ENCODE measurements at places on chromosomes 5 and 9.

- DNase-seq: no peak
Observed at GRCh38 chr5:125263356-125263755, 516.9 kb upstream of the ZNF608 start.

DNA sequence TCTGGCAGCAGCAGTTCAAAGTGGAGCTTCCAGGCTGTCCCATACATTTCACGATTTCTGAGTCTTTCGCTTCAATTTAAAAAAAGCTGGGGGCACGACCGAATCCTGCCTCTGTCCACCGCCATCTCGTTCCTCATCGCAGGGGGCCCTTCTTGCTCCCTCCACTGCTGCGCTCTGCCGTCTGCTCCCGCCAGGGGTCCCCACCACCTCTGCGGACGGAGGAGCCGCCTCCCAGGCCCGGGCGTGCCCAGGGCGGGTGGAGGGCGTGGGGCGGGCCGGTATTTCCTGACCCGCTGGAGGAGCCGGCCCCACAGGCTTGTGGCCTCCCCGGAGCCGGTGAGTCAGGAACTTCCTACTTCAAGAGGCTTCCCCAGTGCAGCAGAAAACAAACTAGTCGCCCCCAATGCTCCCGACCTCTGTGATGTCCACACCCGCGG lies 50.4 kb downstream of the USP20 start:
- peak; percentile 85 for DNase-seq

- DNase-seq: no peak
Observed at GRCh38 chr9:130387905-130388304, 56.9 kb upstream of the ASS1 start.

GRCh38 chr9:135347461-135347860 lies 132.1 kb upstream of the PPP1R26 start:
- no peak for DNase-seq

- no peak for DNase-seq
Observed at GRCh38 chr5:95035891-95036685, 248.8 kb downstream of the MCTP1 start.

GRCh38 chr5:84783003-84783402 lies 398.3 kb upstream of the EDIL3 start:
- no peak for DNase-seq

- DNase-seq: no peak
Observed at GRCh38 chr5:156201788-156202403, 125.1 kb upstream of the SGCD start.

DNA sequence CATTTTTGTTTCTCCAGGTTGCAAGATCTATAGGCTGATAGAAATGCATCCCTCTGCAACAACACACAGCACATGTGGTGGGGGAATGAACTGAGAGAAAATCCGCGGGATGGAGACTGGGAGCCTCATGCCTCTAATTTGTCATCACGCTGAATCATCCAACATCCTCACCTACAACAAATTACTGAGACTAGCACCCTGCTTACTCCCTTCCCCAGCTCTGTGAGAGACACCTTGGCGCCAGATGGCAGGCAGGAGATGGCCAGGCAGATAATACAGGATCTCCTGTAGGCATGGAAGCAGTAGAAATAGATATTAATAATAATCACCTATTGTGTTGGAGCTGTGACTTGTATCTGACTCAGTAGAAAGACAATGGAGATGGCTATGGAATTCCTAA lies 276.9 kb downstream of the SEMA5A start:
- no peak for DNase-seq

DNA sequence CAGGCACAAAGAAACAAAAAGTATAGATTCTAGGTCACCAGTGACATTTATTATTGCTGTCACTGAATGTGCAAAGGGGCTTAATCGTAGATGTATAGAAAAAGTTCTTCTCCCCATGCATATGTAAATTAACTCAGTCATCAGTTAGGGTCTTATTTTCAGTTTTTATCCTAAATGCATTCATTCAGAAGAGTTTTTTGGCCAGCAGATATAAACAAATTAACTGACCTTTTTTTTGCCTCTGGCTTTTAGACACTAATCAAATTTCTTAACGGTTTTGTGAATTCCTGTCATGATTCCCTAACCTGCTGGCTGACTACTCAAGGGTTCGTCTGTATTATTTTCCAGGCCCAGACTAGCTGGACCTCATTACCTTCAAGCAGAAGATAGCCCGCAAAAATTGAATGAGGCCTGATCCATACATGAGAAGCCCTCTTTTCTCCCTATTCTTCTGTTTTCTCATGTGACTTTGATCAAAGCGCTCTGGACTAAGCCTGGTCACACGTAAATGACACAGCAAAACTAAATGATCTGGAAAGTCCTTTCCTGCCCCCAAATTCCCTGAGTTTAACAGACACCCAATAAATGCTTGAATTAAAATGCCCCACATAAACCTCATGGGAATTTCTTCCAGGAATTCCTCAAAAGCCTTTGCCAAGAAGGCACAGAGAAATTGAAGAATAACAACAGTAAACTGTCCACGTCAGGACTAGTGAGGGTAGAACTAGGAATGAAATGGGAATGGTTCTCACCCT lies 83.7 kb downstream of the MYO10 start:
- no peak for DNase-seq

DNA sequence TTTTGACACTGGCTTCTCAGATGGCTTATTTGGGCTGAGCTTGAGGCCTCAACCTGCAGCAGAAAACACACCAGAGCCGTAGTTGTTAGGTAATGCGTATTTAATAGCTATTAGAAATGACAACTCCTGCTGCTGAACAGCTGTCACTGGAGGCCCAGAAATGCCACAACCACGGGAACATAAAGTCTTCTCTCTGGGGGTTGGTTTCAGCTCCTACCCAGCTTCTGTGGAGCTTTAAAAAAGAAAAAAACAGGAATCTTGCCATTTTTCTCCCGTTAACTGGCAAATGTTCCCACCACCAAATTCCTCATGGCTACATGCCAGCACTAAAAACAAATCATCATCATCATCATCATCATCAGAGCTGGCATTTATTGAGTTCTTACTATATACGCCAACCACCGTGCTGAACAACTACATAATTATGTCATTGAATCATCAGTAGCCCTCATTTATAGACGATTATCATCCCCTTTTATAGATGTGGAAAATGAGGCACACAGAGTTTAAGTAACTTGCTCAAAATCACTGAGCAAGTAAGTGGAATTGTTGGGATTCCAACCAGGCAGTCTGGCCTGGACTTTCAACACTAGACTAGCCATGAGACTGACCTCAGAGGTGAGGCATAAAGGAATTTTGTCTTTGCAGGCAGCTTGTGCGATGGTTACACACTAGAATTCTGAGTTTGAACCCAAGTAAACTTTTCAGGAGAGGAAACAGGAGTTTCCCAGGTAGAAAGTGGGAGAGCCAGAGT lies 185.3 kb upstream of the WWC1 start:
- no peak for DNase-seq

GRCh38 chr5:94395468-94395867 lies 222.9 kb downstream of the KIAA0825 start:
- no peak for DNase-seq

- no peak for DNase-seq
Observed at GRCh38 chr9:93303806-93304573, 120.1 kb downstream of the WNK2 start.

DNA sequence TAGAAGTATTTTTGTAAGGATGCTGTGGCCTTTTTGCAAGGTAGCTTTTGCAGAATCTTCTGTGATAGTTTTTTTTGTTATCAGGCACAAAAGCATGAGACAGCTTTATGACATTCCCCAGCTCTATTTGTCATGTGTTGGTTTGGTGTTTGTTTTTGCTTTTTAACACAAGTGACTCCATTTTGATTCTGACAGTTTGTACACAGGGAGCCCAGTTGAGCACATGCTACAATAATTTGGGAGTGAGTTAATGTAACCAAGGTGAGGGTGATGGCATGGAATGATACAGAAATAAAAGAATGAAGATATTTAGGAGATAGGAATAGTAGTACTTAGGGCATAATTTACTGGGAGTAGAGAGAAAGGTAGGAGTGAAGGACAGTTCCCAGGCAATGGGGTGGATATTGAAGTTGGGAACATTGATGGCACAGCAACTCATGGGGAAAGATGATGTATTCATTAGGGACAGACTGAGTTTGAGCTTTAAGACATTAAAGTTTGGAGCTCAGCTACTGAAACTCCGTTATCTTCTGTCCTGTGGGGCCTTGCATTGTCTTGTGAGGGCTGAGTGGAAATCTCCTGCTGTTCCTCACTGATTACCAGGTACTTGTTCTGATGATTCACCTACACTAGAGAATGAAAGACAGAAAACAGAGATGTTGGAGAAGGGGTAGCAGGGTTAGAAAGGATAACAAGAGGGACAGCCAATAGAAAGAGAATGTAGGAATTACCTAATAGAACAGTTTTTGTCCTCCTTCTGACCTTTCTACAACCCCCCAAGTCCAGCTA lies 88.3 kb upstream of the CCDC112 start:
- DNase-seq: no peak

- no peak for DNase-seq
Observed at GRCh38 chr5:71782393-71782770, 63.3 kb downstream of the CARTPT start.

GRCh38 chr9:137688725-137689124 lies 69.9 kb downstream of the EHMT1 start:
- no peak for DNase-seq

DNA sequence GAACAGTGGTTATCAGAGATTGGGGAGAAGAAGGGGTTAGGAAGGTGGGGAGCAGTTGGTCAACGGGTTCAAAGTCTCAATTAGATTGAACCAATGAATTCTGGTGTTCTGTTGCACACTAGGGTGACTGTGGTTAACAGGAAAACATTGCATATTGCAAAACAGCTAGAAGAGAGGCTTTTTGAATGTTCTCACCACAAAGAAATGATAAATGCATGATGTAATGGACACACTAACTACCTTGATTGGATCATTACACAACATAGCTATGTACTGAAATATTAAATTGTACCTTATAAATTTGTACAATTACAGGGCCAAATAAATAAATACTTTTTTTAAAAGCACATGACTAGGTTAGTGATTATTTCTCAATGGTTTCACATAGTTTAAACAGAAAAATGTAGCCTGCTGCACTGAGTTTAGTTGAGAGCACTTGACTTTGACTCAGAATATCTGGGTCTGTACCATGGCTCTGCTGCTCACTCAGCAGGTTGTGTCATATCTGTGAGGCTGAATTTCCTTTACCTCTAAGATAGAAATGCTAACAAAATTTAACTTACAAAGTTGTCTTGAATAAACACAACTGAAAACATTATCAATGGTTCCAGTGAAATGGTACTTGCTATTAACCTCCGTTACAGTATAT lies 30.4 kb downstream of the NUDT12 start:
- DNase-seq: no peak

DNA sequence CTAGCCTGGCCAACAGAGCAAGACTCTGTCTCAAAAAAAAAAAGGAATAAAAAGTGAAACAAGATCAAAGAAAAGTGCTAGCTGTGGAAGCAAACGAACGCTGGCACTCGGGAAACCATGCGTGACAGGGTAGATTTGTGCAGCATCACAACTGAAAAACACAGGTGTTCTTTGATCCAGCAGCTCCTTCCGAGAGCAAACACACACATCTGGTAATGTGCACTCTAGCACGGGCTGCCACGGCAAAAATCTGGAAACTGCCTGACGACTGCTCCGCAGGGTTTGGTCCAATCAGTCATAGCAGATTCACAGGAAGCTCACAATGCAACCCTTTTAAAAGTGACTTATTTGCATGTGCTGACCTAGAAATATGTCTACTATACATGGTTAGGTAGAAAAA lies 80.0 kb downstream of the SYK start:
- no peak for DNase-seq

DNA sequence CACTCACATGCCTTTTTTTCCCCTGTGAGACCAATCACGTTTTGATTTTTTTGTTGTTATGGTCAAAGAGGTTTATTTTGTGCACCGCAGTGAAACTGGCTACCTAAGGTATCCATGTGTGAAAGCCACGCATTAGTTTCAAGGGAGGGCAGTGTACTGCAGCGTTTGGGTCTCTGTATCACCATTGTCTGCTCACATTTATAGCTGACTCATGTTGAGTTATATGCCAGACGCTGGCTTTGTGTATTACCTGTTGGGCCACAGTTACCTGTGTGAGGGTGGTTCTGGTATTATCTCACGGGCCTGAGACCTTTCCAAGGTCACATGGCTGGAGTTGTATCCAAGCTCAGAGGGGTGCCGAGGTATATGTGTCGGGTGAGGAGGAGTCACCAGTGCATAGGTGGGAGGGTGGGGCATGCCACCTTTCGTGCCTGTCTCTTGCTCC lies 75.8 kb downstream of the ARHGAP26 start:
- no peak for DNase-seq

- DNase-seq: no peak
Observed at GRCh38 chr5:31537851-31538250, 5.8 kb downstream of the C5orf22 start.

DNA sequence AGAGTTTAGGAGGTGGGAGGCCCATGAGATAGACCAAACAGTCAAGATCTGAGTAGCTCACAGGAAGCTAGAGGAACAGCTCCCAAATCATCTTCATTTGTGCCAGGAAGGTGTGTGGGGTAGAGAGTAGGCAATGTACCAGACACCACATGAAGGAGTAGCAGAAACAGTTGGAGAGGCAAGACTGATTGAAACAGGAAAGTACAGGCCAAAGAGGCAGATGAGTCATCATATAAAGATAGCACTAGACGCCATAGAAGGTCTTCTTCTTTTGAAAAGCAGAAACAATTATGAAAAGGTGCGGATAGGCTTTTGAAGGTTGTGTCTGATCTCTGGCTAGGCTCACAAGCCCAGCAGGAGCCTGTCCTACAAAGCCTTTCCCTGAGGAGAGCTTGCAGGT lies 62.7 kb upstream of the PALM2AKAP2 start:
- no peak for DNase-seq

GRCh38 chr5:179418972-179419371 lies 73.7 kb upstream of the ADAMTS2 start:
- no peak for DNase-seq

DNA sequence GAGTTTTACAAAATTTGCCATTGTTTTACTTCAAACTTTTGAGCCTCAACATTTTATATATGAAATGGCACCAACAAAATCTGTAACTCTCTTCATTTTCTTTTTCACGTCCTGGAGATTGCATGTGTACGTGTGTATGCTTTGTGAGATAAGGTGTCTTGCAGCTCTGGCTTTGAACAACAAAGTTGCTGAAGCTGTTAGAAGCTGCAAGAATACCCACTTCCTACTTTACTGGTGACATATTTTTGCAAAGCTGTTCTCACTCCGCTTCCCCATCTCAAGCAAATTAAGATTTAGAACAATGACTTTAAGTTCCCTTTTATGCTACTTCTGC lies 41.8 kb downstream of the FYB1 start:
- no peak for DNase-seq

DNA sequence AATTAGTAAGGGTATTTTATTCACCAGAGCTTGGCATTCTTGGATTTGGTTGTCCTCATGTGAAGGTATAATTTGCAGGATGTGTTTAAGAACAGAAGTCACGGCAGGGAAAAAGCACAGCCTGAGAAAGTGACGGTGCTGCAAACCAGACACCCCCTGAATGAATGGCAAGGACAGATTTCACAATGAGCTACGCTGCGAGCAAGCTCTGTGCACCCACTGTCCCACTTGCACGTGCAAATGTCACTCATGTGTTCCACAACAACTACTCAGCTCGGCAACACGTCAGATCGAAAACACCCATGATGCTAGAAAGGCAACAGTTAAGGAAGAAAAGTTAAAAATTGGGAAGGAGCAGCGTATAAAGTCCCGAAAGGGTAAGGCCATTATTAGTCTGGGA lies 168.9 kb downstream of the ROR2 start:
- DNase-seq: no peak
